Progenitor cell of endocrine pancreas (in vitro differentiated cells): ENCODE measurements at places on chromosomes 3 and 15.
A peak's percentile ranks its signal among the peaks of the same experiment; 100 is the strongest.

DNA sequence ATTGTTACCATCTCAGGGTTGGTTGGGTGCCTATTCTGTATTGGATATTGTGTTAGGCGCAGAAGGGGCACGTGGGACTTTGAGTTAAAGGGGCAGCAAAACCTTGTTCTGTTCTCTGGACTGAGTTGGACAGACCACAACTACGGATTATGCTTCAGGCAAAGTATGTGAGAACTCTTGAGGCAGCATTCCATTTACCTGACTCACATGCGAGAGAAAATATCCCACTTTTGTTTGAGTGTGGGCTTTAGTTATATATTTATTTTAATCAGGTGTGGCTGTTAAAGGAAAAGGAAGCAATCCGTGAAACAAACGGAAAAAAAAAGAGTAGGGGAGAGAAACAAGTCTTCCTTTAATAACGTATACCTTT, 627 bp upstream of the PLS1 start:
- H3K4me1 ChIP-seq = peaks cover 17% of the 10 kb centered on the region
- peak overlapping the region; percentile 100 for H3K27ac ChIP-seq
- peak overlapping the region; percentile 92 for H3K4me3 ChIP-seq
- H3K27me3 ChIP-seq = no peaks in the 10 kb centered on the region
- peaks cover 8% of the 10 kb centered on the region for H3K36me3 ChIP-seq
- DNase-seq = no peak

DNA sequence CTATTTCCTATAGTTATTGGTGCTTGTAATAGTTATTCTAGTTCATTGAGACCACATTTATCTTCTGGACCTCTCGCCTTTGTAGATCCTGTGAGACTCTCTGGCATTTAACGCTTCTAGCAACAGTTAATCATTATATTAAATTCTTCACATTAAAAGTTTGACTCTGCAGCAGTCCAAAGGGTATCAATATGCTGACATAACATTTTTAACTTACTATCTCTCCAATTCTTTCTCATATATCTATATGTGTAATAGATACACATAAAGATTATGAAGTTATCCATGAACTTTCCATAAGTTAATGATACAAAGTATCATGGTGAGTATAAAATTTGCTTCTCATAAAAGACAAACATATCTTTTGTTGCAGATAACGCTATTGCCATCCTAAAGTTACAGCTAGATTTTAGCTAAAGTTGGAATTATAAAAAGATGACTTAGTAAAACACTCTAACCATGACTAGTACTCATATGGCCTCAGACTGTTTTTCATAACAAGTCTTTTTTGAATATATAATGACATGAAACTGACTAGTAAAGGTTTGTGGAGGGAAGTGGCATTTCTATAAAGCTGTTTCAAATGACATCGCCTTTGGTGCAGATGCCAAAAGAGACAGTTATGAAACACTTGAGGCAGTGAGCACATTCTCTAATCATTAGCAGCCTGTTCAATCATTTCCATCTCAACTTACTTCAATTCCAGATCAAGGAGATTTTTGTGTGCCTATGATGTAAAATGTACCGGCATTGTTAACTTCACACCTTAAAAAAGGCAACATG, 379.3 kb upstream of the CBLB start:
- H3K27ac ChIP-seq = no peak overlapping the region
- no peaks in the 10 kb centered on the region for H3K4me1 ChIP-seq
- DNase-seq = no peak
- no peaks in the 10 kb centered on the region for H3K36me3 ChIP-seq
- H3K4me3 ChIP-seq = no peak overlapping the region

- no peak for DNase-seq
- H3K4me3 ChIP-seq = no peak overlapping the region
- peaks cover 35% of the 10 kb centered on the region for H3K4me1 ChIP-seq
- no peaks in the 10 kb centered on the region for H3K27me3 ChIP-seq
Measured at GRCh38 chr15:33987444-33987843, 19.1 kb downstream of the CHRM5 start.

- H3K4me1 ChIP-seq = peaks cover 9% of the 10 kb centered on the region
- no peaks in the 10 kb centered on the region for H3K27me3 ChIP-seq
- H3K4me3 ChIP-seq = no peak overlapping the region
- no peak overlapping the region for H3K27ac ChIP-seq
Measured at GRCh38 chr3:37330466-37330865, 156.1 kb upstream of the LRRFIP2 start.

DNA sequence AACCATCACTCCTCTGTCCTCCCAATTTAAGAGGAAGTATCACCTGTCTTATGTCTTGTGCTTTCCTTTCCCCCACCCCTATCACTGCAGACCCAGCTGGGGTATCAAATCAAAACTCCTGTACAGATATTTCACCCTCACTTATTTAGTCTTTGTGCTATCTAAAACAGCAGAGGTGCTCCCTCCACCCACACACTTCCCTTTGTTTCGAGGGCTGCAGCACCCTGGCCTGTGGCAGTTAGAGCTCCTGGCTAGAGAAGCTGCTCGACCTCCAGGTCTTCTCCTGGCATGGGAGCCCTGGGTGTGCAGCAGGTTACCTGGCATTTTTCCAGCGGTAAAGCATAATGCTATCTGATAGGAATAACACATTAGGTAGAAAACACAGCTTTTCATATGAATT, 181.4 kb upstream of the BCL6 start:
- H3K27ac ChIP-seq = no peak overlapping the region
- DNase-seq = no peak
- H3K4me3 ChIP-seq = no peak overlapping the region
- peaks cover 2% of the 10 kb centered on the region for H3K4me1 ChIP-seq
- peaks cover 1% of the 10 kb centered on the region for H3K27me3 ChIP-seq

- H3K4me3 ChIP-seq = peak within 1 kb of the TSS; percentile 72
- peak; percentile 92 for DNase-seq
- no peaks in the 10 kb centered on the region for H3K36me3 ChIP-seq
- H3K27ac ChIP-seq = peak within 1 kb of the TSS; percentile 74
- peaks cover 3% of the 10 kb centered on the region for H3K4me1 ChIP-seq
- H3K27me3 ChIP-seq = peaks cover 74% of the 10 kb centered on the region
Measured at GRCh38 chr15:40357723-40358470, at the start of gene DISP2. Gene DISP2, plus strand, starts transcription at chr15:40358219. Its CDS starts 103 bp downstream, at chr15:40358322.

DNA sequence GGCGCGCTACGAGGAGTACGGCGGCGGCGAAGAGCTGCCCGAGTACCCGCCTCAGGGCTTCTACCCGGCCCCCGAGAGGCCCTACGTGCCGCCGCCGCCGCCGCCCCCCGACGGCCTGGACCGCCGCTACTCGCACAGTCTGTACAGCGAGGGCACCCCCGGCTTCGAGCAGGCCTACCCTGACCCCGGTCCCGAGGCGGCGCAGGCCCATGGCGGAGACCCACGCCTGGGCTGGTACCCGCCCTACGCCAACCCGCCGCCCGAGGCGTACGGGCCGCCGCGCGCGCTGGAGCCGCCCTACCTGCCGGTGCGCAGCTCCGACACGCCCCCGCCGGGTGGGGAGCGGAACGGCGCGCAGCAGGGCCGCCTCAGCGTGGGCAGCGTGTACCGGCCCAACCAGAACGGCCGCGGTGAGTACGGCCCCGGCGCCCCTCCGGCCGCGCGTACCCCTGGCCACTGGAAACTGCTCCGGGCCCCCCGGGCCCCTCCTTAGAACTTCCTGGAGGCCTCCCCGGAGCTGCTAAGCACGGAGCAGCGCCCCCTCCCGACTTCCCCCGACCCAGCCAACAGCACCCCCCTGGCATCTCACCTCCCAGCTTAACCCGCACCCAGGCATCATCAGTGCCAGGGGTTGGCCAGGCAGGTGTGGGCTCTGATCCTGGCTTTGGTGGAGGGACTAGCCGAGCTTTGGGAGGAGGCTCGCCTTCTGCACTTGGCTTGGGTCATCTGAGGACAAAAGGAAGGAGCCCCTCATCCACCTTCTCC, 1.4 kb downstream of the LOXL1 start:
- H3K4me1 ChIP-seq = peaks cover 6% of the 10 kb centered on the region
- peak overlapping the region; percentile 58 for H3K27ac ChIP-seq
- no peaks in the 10 kb centered on the region for H3K36me3 ChIP-seq
- DNase-seq = peak; percentile 63
- peak overlapping the region; percentile 69 for H3K4me3 ChIP-seq

- no peak overlapping the region for H3K27ac ChIP-seq
- peaks cover 29% of the 10 kb centered on the region for H3K27me3 ChIP-seq
- DNase-seq = no peak
- H3K4me1 ChIP-seq = no peaks in the 10 kb centered on the region
Measured at GRCh38 chr15:71648095-71648494, 162.3 kb upstream of the NR2E3 start.

- H3K27ac ChIP-seq = no peak overlapping the region
- no peak for DNase-seq
- no peaks in the 10 kb centered on the region for H3K27me3 ChIP-seq
- H3K4me1 ChIP-seq = peaks cover 3% of the 10 kb centered on the region
- no peak overlapping the region for H3K4me3 ChIP-seq
- peaks cover 11% of the 10 kb centered on the region for H3K36me3 ChIP-seq
Measured at GRCh38 chr3:123540285-123540684, 44.6 kb downstream of the HACD2 start.

DNA sequence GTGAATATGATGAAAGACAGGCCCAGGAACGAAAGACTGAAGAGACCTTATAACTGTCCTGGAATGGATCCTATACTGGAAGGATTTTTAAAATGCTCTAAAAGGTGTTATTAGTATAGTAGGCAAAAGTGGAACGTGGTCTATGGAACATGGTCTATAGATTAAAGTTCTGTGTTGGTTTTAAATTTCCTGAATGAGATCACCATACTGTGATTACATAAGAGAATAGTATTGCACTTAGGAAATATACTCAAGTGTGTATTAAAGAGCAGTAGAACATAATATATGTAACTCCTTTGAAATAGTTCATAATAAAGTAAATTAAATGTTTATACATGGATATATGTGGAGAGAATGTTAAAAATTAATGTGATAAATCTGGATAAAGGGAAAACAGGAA, 68.2 kb downstream of the SPRED1 start:
- peaks cover 10% of the 10 kb centered on the region for H3K36me3 ChIP-seq
- H3K4me3 ChIP-seq = no peak overlapping the region
- H3K4me1 ChIP-seq = no peaks in the 10 kb centered on the region
- no peaks in the 10 kb centered on the region for H3K27me3 ChIP-seq

- no peak overlapping the region for H3K4me3 ChIP-seq
- no peaks in the 10 kb centered on the region for H3K36me3 ChIP-seq
- no peak overlapping the region for H3K27ac ChIP-seq
- H3K27me3 ChIP-seq = peaks cover 3% of the 10 kb centered on the region
- no peaks in the 10 kb centered on the region for H3K4me1 ChIP-seq
- no peak for DNase-seq
Measured at GRCh38 chr15:63402498-63403253, 21.0 kb upstream of the CA12 start.

GRCh38 chr15:68992696-68993095, 21.8 kb upstream of the NOX5 start:
- no peak overlapping the region for H3K4me3 ChIP-seq
- H3K27ac ChIP-seq = no peak overlapping the region
- H3K27me3 ChIP-seq = peaks cover 6% of the 10 kb centered on the region
- DNase-seq = no peak
- peaks cover 12% of the 10 kb centered on the region for H3K4me1 ChIP-seq

GRCh38 chr3:150871192-150871591, 34.0 kb downstream of the MINDY4B start:
- no peaks in the 10 kb centered on the region for H3K4me1 ChIP-seq
- no peak overlapping the region for H3K4me3 ChIP-seq
- H3K27me3 ChIP-seq = peaks cover 3% of the 10 kb centered on the region
- DNase-seq = no peak

GRCh38 chr3:176867681-176868663, 329.3 kb downstream of the TBL1XR1 start:
- no peak for DNase-seq
- no peaks in the 10 kb centered on the region for H3K27me3 ChIP-seq
- H3K4me1 ChIP-seq = peaks cover 6% of the 10 kb centered on the region
- no peak overlapping the region for H3K27ac ChIP-seq
- peaks cover 13% of the 10 kb centered on the region for H3K36me3 ChIP-seq

DNA sequence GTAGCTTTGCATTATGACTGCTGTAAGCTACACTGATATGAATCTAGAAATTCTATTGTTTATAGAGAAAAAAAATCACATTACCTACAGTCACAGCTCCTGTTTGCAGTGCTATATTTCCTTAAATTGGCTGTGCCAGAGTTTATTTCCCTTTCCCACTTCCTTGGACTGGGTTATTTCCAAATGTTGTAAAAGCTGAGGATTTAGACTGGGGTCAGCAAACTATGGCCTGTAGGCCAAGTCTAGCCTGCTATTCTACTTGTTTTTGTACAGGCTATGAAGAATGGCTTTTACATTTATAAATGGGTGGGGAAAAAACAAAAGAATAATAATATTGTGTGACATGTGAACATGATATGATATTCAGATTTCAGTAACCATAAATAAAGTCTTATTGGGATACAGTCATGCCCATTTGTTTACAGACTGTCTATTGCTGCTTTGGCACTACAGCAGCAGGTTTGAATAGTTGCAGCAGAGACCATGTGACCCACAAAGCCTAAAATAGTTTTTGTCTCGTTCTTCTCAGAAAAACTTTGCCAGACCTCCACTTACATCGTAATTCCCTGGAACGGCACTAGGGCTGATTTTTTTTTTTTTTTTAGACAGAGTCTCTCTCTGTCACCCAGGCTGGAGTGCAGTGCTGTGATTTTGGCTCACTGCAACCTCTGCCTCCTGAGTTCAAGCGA, 7.8 kb downstream of the GLDN start:
- peaks cover 16% of the 10 kb centered on the region for H3K4me1 ChIP-seq
- no peak overlapping the region for H3K4me3 ChIP-seq
- no peak for DNase-seq
- H3K27me3 ChIP-seq = peaks cover 44% of the 10 kb centered on the region

DNA sequence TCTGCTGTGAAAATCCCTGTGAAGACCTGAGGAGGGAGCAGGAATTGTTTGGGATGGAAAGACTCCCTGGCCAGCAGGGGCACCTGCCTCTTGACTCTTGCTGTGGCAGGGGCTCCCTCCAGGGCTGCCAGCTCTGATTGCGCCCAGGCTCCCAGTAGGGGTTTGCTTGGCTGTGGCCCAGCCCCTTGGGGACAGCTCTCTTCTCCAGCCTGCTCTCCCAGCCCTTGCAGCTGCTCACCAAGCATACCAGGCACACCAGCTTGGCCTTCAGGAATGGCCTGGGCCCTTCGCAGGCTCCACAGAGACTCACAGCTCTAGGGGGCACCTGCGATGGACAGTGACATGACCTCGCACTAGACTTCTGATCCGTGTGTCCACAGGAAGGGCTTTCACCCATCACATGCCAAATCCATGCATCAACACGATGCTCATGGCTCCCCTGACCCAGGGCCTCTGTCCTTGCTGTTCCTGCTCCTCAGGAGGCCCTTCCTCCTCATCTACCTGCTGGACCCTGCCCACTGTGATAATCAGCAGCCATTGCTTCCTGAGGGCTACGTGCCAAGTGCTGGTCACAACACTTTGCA, 61.8 kb downstream of the SCN5A start:
- H3K27ac ChIP-seq = no peak overlapping the region
- no peaks in the 10 kb centered on the region for H3K4me1 ChIP-seq
- H3K27me3 ChIP-seq = peaks cover 3% of the 10 kb centered on the region
- H3K4me3 ChIP-seq = no peak overlapping the region
- no peak for DNase-seq
- H3K36me3 ChIP-seq = no peaks in the 10 kb centered on the region

- H3K27ac ChIP-seq = peak within 1 kb of the TSS; percentile 93
- no peaks in the 10 kb centered on the region for H3K27me3 ChIP-seq
- H3K4me1 ChIP-seq = peaks cover 71% of the 10 kb centered on the region
- peak within 1 kb of the TSS; percentile 87 for H3K4me3 ChIP-seq
- peaks cover 7% of the 10 kb centered on the region for H3K36me3 ChIP-seq
- DNase-seq = no peak
Measured at GRCh38 chr3:149474250-149474817, at the start of gene TM4SF4. Gene TM4SF4, plus strand, starts transcription at chr3:149474697. Its CDS starts 181 bp downstream, at chr3:149474878.

GRCh38 chr3:149186721-149187120, 34.9 kb downstream of the CP start:
- no peak overlapping the region for H3K4me3 ChIP-seq
- H3K27ac ChIP-seq = no peak overlapping the region
- H3K36me3 ChIP-seq = no peaks in the 10 kb centered on the region
